HS-5 (cell line): ENCODE measurements at places on chromosomes 5 and 9.
A peak's percentile ranks its signal among the peaks of the same experiment; 100 is the strongest.

DNA sequence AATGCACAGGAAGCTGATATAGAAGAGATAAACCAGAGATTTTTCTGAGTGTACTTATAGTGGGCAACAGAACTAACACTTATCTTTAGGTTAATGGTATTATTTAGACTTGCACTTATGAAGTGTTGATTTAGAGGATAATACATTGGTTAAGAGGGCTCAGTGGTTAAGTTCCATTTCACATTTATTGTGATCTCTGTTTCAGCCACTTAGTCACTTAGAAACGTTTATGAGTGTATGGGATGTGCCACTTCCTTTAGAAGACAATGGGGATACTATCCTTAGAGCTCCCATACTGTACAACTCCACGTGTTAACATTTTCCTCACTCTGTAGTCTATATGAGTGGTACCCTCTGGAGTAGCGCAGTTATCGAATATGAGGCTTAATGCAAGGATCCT, 57.5 kb downstream of the PIP5K1B start:
- DNase-seq, result no peak

- no peak for DNase-seq
Observed at GRCh38 chr9:33041432-33042188, 16.5 kb downstream of the DNAJA1 start.

GRCh38 chr5:98638701-98639100, 134.8 kb upstream of the RGMB start:
- DNase-seq, result no peak

DNA sequence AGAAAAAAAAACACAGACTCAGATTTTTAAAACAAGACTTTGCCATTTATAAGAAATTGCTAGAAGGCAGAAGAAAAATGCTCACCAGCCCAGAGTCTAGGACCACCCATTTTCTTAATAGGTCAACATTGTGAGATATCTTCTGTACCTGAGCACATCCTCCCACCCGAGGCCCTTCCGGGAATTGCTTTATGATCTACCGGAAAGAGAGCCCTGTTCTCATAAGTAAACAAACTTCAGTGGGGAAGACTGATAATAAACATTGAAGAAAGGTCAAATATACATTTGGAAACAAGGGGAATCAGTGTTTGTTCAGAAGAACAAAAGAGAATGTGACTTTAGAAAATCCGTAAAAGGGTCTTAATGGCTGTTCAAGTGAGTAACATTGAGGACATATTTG, 44.4 kb downstream of the PRKACG start:
- DNase-seq, result no peak

- no peak for DNase-seq
Observed at GRCh38 chr5:95057615-95058014, 227.3 kb downstream of the MCTP1 start.

GRCh38 chr5:39521940-39522590, 97.3 kb upstream of the DAB2 start:
- DNase-seq, result no peak

DNA sequence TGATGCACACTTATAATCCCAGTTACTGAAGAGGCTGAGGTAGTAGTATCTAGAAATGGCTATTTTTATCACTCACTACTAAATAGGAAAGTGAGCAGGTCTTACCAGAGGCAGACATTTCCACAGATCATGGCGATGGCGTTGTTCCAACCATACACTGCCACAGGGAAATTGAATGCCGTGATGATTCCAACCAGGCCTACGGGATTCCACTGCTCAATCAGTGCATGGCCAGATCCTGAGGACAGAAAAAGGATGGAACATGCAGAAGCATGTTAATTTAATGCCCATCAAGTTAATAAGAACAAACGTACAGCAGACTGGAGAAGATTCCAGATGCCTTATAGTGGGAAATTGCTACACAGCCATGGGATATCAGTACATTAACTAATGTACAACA, 18.0 kb downstream of the ALDH7A1 start:
- DNase-seq, result no peak

DNA sequence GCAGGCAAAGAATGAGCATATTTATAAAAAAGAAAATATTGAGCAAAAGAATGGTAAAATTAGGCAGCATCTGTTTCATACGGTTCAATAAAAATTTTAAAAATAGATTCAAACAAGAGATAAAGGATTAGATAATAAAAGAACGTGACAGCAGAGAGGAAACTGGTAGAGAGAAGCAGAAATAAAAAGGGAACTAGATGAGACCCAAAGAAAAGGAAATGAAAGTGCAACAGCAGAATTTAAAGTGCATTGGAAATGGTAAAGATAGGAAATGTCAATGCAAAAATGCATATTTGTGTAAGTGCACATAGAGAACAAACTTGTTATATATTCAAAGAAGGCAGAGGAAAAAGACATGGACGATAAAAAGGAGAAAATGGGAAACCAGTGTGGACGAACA, 70.2 kb downstream of the SUSD1 start:
- no peak for DNase-seq

GRCh38 chr9:131361202-131361833, 32.6 kb upstream of the PRRC2B start:
- no peak for DNase-seq

DNA sequence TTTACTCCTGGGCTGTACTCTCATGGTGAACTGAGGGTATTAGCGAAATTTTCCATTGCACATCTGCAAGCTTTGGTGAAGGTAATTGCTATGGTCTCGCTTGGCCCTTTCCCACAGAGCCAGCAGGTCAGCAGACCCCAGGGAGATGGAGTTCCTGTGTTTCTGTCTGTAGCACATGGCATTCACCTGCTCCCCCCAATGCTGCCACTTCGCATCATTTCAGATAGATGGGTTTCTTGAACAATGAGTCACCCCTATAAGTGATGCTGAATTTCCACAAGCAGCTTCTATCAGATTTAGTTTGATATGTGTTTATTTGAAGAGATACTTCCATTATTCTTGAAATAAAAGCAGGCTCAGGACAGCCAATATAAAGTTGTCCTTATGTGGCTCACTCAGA, 117.8 kb downstream of the ERCC6L2 start:
- DNase-seq, result no peak

GRCh38 chr5:169650701-169651331, 13.7 kb downstream of the DOCK2 start:
- peak; percentile 16 for DNase-seq

- DNase-seq, result no peak
Observed at GRCh38 chr9:130424595-130425454, 19.9 kb upstream of the ASS1 start.

GRCh38 chr5:135384898-135385297, 14.1 kb downstream of the MACROH2A1 start:
- DNase-seq, result no peak

GRCh38 chr9:69250681-69251080, 74.3 kb upstream of the ENTREP1 start:
- DNase-seq, result no peak

- no peak for DNase-seq
Observed at GRCh38 chr5:115490596-115490995, 54.0 kb downstream of the FEM1C start.

DNA sequence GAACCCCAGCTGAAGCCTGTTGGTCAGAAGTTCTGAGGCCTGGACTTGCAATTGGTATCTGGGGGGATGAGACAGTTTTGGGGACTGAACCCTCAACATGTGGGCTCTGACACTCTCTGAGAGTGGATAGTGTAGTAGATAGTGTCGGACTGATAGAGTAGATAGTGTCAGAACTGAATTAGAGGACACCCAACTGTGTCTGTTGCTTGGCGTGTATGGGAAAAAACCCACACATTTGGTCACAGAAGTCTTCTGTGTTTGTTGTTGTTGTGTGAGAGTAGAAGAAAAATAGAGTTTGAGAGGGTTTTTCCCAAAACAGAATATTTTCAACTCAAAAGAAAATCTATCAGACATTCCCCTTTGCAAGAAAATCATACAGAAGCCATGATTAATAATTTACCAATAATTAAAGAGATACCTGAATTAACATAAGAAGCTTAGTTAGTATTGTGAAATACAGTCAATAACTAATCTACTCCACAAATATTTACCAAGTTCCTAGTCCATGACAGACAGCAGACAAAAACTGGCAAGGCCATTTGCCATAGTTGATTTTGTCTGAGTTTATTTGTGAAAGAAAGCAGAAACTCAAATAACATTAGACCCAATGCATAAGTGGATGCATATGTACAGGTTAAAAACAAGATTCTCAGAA, 170.9 kb downstream of the CTNND2 start:
- DNase-seq, result no peak

DNA sequence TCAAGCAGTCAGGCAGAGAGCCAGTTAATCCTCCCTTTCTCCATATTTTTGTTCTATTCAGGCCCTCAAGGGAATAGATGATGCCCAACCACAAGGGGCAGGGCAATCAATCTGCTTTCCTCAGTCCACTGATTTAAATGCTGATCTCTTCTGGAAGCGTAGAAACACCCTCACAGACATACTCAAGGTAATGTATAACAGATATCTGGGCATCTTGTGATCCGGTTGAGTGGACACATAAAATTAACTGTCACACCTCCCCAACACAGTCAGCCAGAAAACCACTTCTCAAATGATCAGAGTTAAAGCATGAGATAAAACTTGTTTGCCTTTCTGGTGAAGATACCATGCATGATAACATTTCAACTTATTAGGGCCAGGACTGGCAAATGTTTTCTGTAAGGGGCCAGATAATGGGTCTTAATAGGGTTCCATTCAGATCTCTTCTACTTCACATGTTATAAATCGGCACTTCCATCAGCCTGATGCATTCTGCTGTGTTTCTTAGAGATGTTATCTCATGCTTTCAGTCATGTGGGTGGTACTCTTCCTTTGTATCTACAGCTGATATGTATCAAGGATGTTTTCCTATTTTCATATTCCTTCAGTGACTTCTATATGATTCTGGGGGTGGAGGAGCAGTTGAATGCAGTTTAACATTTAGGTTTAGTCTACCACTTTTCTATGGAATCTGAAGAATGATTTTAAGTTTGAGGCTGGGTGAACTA, 58.9 kb upstream of the CNTLN start:
- DNase-seq, result no peak

GRCh38 chr9:122420315-122420714, 49.5 kb downstream of the PTGS1 start:
- no peak for DNase-seq

DNA sequence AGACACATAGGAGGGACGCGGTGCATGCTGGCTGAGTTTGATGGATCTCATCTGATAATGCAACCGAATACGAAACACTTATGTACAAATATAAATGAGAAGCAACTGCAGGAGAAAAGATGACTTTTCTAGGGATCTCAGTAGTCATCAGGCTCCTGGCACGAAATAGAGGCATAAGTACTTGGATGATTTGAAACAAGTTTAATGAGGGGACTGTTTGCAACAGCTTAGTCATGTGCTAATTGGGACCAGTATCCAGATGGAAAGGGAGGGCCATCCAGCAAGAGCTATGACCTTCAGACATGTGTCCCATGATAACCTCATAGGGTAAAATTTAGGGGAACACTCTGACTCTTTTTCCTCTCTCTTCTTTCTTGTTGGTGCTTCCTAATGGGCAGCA, 123.0 kb downstream of the EGFLAM start:
- DNase-seq, result no peak

DNA sequence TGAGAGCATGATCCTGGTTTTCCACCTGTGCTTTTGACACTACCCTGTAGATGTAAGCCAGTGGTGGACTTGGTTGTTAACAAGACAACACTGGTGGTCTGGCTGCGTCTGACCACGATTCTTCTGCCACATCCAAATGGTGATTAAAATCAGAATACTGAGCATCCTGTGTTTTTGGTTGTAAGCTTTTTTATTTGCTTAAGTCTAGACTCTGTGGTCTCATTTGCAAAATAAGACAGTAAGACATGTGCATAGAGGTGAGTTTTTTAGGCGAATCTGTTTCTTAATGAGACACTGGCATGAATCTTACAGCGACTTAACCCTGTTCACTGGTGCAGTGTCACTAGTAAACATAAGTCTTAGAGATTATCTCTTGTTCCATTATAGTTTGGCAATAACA, 165.4 kb downstream of the ARHGEF28 start:
- no peak for DNase-seq
